Activated CD4-positive, alpha-beta T cell treated with anti-CD3 and anti-CD28 coated beads, Interleukin-2, amount 10 ng/mL, durations not matched to agents 24 days and 14 days (primary cell): ENCODE measurements at places on chromosomes 3 and 15. TPM values are rescaled to one million over a fixed set of nuclear protein-coding genes. Genes with fewer than 3 reads are reported as not detected.

MGLL gene
- total RNA-seq: 2.3 and 3.6 TPM in 2 replicates

TRIM59 gene
- total RNA-seq: 31.8 and 35.0 TPM in 2 replicates

FGD5 gene
- total RNA-seq: 0.14 TPM in 1 of 2 replicates, not detected in the other

GPR149 gene
- total RNA-seq: not detected in 2 replicates

CILP gene
- 0.02 TPM in 2 replicates for total RNA-seq

SPESP1 gene
- total RNA-seq: 0.51 and 1.1 TPM in 2 replicates

CSTA gene
- not detected in 2 replicates for total RNA-seq

HTR3C gene
- not detected in 2 replicates for total RNA-seq

CPB1 gene
- total RNA-seq: not detected in 2 replicates

ATP13A4 gene
- 0.88 and 2.1 TPM in 2 replicates for total RNA-seq

TICRR gene
- total RNA-seq: 18.8 and 21.0 TPM in 2 replicates

CPNE9 gene
- total RNA-seq: 0.17 TPM in 1 of 2 replicates, not detected in the other

SEMA3F gene
- total RNA-seq: 0.14 and 0.31 TPM in 2 replicates

COLQ gene
- total RNA-seq: 1.7 TPM in 2 replicates

RGMA gene
- 0.07 TPM in 1 of 2 replicates, not detected in the other for total RNA-seq

TEX55 gene
- not detected in 2 replicates for total RNA-seq

TRPC1 gene
- total RNA-seq: 0.92 and 1.7 TPM in 2 replicates

ATP2C1 gene
- total RNA-seq: 59.1 and 61.7 TPM in 2 replicates

MCF2L2 gene
- 4.2 and 4.8 TPM in 2 replicates for total RNA-seq

SLITRK3 gene
- not detected in 2 replicates for total RNA-seq

SLC51B gene
- not detected in 2 replicates for total RNA-seq

NTRK3 gene
- total RNA-seq: 0.37 and 1.6 TPM in 2 replicates

RTP1 gene
- not detected in 2 replicates for total RNA-seq

PPP1R14D gene
- total RNA-seq: not detected in 2 replicates
